Activated T-helper 2 cell treated with anti-CD3 and anti-CD28 coated beads, Interferon-gamma antibody, Interleukin-2, Interleukin-4, amounts not matched to agents 10 μg/mL and 5 μg/mL and 100 μg/mL, durations not matched to agents 14 hours and 24 hours and 36 hours (primary cell): ENCODE measurements at places on chromosomes 4 and X.
A peak's percentile ranks its signal among the peaks of the same experiment; 100 is the strongest.

GRCh38 chr4:100651499-100652175 is 133.8 kb upstream of the EMCN start:
- no peak overlapping the region for H3K4me3 ChIP-seq
- H3K27ac ChIP-seq, result no peak overlapping the region
- DNase-seq, result no peak
- H3K4me1 ChIP-seq, result no peaks in the 10 kb centered on the region
- no peaks in the 10 kb centered on the region for H3K36me3 ChIP-seq

DNA sequence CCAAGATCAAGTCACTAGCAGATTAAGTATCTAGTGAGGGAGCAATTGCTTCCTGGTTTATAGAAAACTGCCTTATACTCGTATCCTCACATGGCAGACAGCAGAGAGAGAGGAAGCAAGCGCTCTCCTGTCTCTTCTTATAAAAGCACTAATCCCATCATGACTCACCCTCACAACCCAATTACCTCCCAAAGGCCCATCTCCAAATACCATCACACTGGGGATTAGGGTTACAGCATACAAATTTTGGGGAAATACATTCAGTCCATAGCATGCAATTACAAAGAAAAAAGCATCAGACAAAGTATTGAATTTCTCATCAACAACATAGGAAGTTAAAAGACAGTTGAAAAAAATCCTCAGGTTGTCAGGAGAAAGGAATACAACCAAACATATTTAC is 292.6 kb downstream of the IQCM start:
- no peaks in the 10 kb centered on the region for H3K36me3 ChIP-seq
- H3K27ac ChIP-seq, result no peak overlapping the region
- DNase-seq, result no peak
- H3K27me3 ChIP-seq, result no peaks in the 10 kb centered on the region
- no peaks in the 10 kb centered on the region for H3K4me1 ChIP-seq

- H3K27me3 ChIP-seq, result peaks cover 8% of the 10 kb centered on the region
- DNase-seq, result peak; percentile 19
- no peak overlapping the region for H3K27ac ChIP-seq
- H3K4me3 ChIP-seq, result peak overlapping the region; percentile 73
- peaks cover 8% of the 10 kb centered on the region for H3K4me1 ChIP-seq
Measured at GRCh38 chrX:129984111-129984958, 1.9 kb downstream of the BCORL1 start.

DNA sequence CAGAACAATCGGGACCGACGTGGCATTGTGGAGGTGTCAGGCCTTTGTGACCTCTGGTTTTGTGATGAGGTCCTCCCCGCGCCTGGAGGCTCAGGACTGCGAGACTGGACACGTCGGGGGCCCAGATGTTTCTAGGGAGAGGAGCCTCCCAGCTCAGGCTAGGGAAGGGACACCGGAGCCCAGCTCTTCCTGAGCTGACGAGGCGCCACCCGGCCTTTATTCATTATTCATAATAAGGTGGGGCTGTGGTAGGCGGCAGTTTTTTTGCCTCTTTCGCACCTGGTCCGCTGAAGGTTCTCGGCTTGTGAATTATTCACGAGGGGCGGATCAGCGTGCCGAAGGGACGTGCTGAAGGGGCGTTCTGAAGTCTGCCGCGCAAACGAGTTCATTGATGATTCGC is 2.3 kb upstream of the UBA1 start:
- peak overlapping the region; percentile 93 for H3K4me3 ChIP-seq
- peaks cover 29% of the 10 kb centered on the region for H3K4me1 ChIP-seq
- H3K27ac ChIP-seq, result peak overlapping the region; percentile 93
- H3K36me3 ChIP-seq, result peaks cover 30% of the 10 kb centered on the region
- no peaks in the 10 kb centered on the region for H3K27me3 ChIP-seq

DNA sequence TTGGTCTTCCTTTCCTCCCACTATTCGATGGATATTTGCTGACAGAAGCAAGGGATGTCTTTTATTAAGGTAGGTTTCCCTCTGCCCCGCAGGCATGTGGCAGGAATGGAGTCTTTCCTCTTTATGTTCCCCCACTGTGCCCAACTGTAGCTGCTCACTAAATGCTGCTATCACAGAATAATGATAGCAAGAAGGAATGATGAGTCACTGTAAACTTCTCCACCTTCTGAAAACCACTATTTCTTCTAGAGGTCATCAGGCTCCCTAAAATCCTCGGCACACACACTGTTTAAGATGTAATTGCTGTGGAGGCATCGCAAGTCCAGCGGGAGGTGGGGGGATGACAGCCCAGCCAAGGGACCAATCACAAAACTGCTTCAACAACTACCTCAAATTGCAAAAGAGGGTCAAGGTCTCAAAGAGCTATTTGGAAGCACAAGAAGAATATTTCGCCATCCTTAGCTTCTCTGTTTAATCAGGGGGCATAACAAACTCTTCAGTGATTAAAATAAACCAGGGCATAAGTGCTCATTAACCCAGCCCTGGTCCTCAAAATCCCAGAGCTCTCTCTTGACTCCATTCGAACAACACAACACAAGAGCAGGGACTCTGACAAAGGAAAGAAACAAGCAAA is 13.9 kb downstream of the QDPR start:
- H3K27me3 ChIP-seq, result no peaks in the 10 kb centered on the region
- no peak overlapping the region for H3K27ac ChIP-seq
- H3K4me3 ChIP-seq, result no peak overlapping the region
- DNase-seq, result no peak

- peaks cover 14% of the 10 kb centered on the region for H3K4me1 ChIP-seq
- H3K27ac ChIP-seq, result no peak overlapping the region
- peak overlapping the region; percentile 7 for H3K4me3 ChIP-seq
- no peaks in the 10 kb centered on the region for H3K36me3 ChIP-seq
Measured at GRCh38 chrX:153816831-153817690, 13.3 kb downstream of the PDZD4 start.

GRCh38 chrX:118632862-118633261 is 94.5 kb upstream of the IL13RA1 start:
- H3K4me3 ChIP-seq, result no peak overlapping the region
- H3K4me1 ChIP-seq, result no peaks in the 10 kb centered on the region
- H3K27me3 ChIP-seq, result no peaks in the 10 kb centered on the region
- DNase-seq, result no peak

- H3K36me3 ChIP-seq, result no peaks in the 10 kb centered on the region
- DNase-seq, result no peak
- no peaks in the 10 kb centered on the region for H3K4me1 ChIP-seq
- no peak overlapping the region for H3K27ac ChIP-seq
- no peaks in the 10 kb centered on the region for H3K27me3 ChIP-seq
- no peak overlapping the region for H3K4me3 ChIP-seq
Measured at GRCh38 chrX:11968991-11969390, 169.3 kb upstream of the FRMPD4 start.

DNA sequence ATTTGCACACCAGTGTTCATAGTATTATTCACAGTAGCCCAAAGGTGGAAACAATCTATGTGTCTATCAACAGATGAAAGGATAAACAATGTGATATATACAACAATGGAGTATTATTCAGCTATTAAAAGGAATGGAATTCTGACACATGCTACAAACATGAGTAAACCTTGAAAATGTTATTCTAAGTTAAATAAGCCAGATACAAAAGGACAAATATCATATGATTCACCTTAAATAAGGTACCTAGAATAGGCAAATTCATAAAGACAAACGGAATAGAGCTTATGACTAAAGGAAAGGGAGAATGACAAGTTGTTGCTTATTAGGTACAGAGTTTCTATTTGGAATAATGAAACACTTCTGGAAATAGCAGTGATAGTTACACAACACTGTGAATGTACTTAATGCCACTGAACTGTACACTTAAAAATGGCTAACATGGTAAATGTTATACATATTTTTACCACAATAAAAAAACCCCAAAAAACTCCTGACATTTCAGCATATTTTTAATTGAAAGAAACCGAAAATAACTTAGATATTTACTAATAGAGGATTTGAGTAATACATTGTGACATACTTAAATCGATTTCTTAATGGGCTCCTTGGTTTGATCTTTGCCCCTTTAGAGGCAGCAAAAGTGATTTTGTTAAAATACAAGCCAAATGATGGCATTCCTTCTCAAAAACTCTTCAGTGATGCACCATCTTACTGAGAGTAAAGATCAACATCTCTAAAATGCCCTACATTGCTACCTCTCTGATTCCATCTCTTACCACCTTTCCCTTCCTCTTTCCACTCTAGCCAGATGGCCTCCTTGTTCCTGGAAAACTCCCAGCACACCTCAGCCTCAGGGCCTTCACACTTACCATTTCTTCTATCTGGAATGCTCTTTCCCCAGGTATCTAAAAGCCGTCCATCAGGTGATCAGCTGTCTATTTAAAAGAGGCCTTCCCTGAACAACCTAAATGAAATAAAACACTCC is 8.6 kb upstream of the CYP2U1 start:
- H3K4me1 ChIP-seq, result no peaks in the 10 kb centered on the region
- H3K36me3 ChIP-seq, result no peaks in the 10 kb centered on the region

- H3K36me3 ChIP-seq, result no peaks in the 10 kb centered on the region
- peaks cover 6% of the 10 kb centered on the region for H3K27me3 ChIP-seq
- no peak overlapping the region for H3K27ac ChIP-seq
- H3K4me3 ChIP-seq, result no peak overlapping the region
- no peaks in the 10 kb centered on the region for H3K4me1 ChIP-seq
Measured at GRCh38 chr4:154455111-154455510, 36.5 kb downstream of the DCHS2 start.

GRCh38 chr4:52939325-52939724 is 77.2 kb downstream of the RASL11B start:
- H3K4me1 ChIP-seq, result no peaks in the 10 kb centered on the region
- no peak overlapping the region for H3K4me3 ChIP-seq
- no peaks in the 10 kb centered on the region for H3K27me3 ChIP-seq

- no peak overlapping the region for H3K4me3 ChIP-seq
- H3K36me3 ChIP-seq, result no peaks in the 10 kb centered on the region
- no peak for DNase-seq
- H3K27me3 ChIP-seq, result no peaks in the 10 kb centered on the region
Measured at GRCh38 chr4:87038837-87039615, 104.2 kb downstream of the AFF1 start.

GRCh38 chrX:70675284-70675683 is 230.6 kb downstream of the DLG3 start:
- no peak for DNase-seq
- H3K27me3 ChIP-seq, result no peaks in the 10 kb centered on the region
- peaks cover 10% of the 10 kb centered on the region for H3K36me3 ChIP-seq
- H3K4me3 ChIP-seq, result no peak overlapping the region

DNA sequence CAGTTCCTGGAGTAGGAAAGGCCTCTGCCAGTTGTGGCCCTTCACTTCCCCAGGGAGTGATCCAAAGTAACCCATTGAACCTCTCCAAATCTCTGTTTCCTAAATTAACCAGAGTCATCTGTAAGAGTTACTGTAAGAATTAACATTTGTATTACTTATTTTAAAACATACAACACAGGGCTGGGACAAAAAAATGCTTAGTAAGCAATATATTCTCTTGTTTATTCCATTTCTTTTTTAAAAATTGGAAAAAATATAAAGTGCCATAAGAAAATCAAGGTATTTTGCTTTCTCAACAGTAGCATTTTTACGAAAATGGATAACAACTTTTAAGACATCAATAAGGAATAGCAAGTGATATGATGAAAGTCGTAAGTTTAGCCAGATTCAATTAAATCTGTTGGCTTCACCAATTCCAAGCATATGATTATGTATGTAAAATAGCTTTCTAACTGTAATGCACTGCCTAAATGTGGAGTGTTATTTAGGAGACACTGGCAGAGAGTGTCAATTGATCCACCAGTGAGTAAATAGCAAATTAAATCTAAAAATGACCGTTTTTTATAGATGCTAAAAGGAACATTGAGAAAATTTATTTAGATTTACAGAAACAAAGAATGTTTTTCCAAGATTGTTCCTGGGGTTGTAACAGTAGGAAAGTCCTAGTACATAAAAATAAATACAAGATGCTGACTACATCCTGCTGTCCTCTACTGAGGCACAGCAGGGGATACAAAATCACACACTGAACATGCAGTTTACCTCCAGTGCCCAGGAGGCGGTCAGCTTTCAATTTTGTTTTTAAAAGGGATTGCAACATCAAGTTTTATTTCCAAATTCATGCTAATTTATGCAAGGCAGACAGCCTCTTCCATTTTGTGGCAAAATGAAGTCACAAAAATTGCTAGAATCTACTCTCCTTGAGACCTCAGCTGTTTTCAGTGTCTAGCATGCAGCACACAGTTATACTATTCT is 53.7 kb downstream of the GPM6A start:
- no peak overlapping the region for H3K4me3 ChIP-seq
- H3K4me1 ChIP-seq, result no peaks in the 10 kb centered on the region
- no peak overlapping the region for H3K27ac ChIP-seq
- no peak for DNase-seq
- no peaks in the 10 kb centered on the region for H3K27me3 ChIP-seq

- peaks cover 21% of the 10 kb centered on the region for H3K4me1 ChIP-seq
- H3K27me3 ChIP-seq, result peaks cover 84% of the 10 kb centered on the region
- peaks cover 25% of the 10 kb centered on the region for H3K36me3 ChIP-seq
- H3K4me3 ChIP-seq, result peak within 1 kb of the TSS; percentile 19
Measured at GRCh38 chr4:80196922-80197573, at the start of gene PRDM8. PRDM8 (plus strand) TSS chr4:80197503; CDS start chr4:80200081, 2,578 bp downstream.

DNA sequence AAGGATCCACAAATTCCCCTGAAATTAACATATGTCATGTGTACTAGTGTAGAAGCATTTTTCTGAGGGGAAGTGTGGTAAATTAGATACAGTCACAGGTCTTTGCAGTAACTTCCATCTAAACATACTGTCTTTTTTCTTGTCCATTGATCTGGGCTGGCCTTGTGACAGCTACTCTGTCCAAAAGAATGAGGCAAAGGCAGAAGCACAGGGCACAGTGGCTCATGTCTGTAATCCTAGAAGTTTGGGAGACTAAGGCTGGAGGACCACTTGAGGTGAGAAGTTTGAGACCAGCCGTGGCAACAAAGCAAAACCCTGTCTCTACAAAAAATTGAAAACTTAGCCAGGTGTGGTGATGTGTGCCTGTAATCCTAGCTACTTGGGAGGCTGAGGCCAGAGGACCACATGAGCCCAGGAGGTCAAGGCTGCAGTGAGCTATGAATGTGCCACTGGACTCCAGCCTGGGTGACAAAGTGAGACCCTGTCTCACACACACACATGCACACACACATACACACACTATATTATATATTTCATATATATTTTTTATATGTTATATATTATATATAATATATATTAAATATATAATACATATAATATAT is 47.6 kb downstream of the HAND2 start:
- no peaks in the 10 kb centered on the region for H3K36me3 ChIP-seq
- DNase-seq, result no peak
- peaks cover 1% of the 10 kb centered on the region for H3K27me3 ChIP-seq
- H3K4me1 ChIP-seq, result no peaks in the 10 kb centered on the region
- H3K4me3 ChIP-seq, result no peak overlapping the region

GRCh38 chr4:184292877-184293276 is 75.2 kb upstream of the ENPP6 start:
- H3K4me1 ChIP-seq, result peaks cover 23% of the 10 kb centered on the region
- no peaks in the 10 kb centered on the region for H3K36me3 ChIP-seq
- no peak overlapping the region for H3K4me3 ChIP-seq
